GM03348 (cell line): ENCODE measurements at places on chromosomes 6 and 20.

- DNase-seq = no peak
Observed at GRCh38 chr20:40882152-40882551, 146.5 kb upstream of the TOP1 start.

GRCh38 chr20:48789781-48790472, 37.9 kb downstream of the PREX1 start:
- no peak for DNase-seq

GRCh38 chr20:32035426-32035779, 16.6 kb upstream of the HCK start:
- DNase-seq = no peak

DNA sequence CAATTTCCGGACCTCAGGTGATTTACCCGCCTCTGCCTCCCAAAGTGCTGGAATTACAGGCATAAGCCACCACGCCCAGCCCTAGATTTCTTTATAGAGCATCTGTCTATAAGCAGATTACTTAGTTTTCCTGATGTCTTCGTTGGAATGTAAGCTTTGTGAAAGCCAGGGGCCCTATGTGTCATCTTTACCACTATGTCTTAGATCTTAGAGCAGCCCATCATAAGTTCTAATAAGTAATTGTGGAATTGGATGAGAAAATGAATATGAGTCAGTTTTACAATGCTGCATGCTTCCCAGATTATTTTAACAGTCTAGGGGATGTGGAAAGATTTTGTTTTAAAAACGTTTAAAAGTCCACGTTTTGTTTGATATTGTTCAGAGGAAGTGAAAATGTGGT, 9.1 kb upstream of the ZBTB2 start:
- peak; percentile 38 for DNase-seq

- no peak for DNase-seq
Observed at GRCh38 chr6:155645325-155645724, 189.7 kb upstream of the NOX3 start.

DNA sequence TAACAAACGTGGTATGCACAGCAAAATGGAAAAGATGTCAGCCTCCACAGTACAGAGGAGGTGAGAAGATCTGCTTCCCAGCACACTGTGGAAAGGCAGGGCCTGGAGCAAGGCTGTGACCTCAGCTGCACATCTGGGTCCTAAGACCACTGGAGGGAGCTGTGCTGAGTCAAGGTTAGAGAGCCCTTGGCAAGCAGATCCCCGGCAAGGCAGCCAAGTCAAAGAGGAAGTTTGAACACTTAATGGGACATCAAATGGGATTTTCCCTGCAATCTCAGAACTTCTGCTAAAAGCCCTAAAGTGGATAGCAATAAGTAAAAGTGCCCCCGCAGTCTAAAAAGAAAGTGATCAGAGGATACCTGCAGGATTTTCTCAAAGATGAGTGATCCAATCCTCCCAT, 39.5 kb downstream of the UNC5CL start:
- DNase-seq = peak; percentile 63

GRCh38 chr6:74044417-74045096, 348.6 kb downstream of the CD109 start:
- DNase-seq = peak; percentile 40

GRCh38 chr20:54382419-54382818, 93.0 kb upstream of the DOK5 start:
- no peak for DNase-seq

- DNase-seq = no peak
Observed at GRCh38 chr6:90454836-90455427, 131.9 kb downstream of the MAP3K7 start.

DNA sequence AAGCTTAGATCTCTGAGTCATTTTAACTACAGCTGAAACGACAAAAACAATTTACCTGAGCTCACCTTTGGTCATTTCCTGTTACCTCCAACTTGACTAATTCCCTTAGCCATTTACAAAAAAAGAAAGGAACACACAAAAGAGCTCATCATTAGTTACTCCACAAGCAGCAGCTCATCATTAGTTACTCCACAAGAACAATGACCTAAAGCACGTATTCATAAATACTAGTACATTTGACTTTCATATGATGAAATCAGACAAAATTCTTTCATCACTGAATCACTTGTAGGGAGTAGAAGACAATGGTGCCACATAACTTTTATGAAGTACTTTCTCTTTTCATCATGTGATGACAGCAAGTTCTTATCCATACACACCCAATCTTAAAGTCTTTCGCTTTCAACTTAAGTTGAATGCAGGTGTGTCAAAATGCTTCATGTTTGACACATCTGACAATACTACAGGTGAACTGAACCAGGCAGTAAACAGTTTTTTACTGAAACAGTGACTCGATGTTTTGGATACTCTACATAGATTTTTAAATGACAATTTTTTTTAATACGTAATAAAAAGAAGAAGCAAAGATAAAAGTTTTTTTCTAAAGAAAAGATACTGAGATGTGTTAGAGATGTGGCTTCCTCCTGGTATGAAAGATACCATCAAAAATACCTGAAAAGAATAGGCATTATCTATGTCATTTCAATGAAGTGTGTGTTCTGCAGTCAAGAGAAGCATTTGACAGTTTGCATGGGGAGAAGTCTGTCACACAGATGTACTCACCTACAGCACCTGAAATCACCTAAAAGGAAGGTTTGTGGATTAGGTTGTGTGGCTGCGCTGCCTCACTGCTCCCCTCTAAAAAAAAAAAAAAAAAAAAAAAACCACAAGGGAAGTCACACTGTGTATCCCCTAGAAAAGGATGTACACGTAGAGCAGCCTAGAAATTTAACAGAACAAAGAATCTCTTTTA, 109.1 kb downstream of the PRDM1 start:
- DNase-seq = no peak

DNA sequence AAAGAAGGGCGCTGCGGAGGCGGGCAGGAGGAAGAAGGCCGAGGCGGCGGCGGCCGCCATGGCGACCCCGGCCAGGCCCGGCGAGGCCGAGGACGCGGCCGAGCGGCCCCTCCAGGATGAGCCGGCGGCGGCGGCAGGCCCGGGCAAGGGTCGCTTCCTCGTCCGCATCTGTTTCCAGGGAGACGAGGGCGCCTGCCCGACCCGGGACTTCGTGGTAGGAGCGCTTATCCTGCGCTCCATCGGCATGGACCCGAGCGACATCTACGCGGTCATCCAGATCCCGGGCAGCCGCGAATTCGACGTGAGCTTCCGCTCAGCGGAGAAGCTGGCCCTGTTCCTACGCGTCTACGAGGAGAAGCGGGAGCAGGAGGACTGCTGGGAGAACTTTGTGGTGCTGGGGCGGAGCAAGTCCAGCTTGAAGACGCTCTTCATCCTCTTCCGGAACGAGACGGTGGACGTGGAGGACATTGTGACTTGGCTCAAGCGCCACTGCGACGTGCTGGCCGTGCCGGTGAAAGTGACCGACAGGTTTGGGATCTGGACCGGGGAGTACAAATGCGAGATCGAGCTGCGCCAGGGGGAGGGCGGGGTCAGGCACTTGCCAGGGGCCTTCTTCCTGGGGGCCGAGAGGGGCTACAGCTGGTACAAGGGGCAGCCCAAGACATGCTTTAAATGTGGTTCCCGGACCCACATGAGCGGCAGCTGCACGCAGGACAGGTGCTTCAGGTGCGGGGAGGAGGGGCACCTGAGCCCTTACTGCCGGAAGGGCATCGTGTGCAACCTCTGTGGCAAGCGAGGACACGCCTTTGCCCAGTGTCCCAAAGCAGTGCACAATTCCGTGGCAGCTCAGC, 780 bp downstream of the ZCCHC3 start:
- DNase-seq = peak; percentile 80

DNA sequence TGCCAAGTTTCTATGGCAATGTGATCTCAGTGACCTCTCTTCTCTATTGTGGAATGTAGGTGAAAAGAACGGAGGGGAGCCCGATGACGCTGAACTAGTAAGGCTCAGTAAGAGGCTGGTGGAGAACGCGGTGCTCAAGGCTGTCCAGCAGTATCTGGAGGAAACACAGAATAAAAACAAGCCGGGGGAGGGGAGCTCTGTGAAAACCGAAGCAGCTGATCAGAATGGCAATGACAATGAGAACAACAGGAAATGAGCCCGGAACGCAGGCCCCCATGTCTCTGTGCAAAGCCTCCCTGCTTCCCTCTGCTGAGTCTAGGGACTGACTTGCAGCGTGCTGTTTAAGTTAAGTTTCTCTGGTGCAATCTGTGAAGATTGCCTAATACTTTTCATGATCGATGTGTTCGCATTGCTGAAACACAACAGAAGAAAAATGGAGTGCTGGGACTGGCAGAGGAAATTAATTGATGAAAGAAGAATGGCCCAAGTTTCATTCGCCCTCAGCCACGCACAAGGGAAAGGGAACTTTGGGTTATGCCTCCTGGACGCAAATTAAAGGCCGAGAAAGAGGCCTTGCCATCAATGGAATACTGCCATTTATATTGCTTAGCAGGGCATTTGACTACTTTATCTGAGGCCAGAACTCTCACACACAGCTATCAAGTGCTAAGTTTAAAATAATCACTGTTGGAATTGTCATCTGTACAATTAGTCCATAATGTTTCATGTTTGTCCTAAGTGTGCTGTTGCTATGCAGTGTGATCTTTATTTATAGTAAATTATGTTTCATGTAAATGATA, 146.4 kb downstream of the AKAP7 start:
- no peak for DNase-seq

GRCh38 chr6:22821664-22822320, 252.4 kb downstream of the HDGFL1 start:
- DNase-seq = peak; percentile 73
